ENCODE measurements at places on chromosomes 1 and 21.

DNA sequence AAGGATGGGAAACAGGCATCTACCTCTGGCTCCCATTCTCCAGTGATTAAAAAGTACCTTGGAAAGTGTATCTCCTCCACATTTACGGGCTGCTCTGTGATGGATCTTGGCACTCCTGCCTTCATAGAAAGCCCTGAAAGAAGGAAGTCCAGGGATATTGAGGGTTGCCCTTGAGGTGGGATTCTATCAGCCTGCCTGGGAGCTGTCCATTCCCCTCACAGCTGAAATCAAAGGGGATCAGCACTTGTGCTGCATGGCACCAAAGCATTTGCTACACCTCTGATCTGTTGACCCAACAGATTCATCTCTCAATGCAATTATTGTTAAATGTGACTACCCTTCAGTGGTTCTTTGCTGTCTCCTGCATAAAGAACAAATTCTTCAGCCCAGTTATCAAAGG is 442.0 kb upstream of the RUNX1 start:
- DNase-seq: peak; percentile 50

DNA sequence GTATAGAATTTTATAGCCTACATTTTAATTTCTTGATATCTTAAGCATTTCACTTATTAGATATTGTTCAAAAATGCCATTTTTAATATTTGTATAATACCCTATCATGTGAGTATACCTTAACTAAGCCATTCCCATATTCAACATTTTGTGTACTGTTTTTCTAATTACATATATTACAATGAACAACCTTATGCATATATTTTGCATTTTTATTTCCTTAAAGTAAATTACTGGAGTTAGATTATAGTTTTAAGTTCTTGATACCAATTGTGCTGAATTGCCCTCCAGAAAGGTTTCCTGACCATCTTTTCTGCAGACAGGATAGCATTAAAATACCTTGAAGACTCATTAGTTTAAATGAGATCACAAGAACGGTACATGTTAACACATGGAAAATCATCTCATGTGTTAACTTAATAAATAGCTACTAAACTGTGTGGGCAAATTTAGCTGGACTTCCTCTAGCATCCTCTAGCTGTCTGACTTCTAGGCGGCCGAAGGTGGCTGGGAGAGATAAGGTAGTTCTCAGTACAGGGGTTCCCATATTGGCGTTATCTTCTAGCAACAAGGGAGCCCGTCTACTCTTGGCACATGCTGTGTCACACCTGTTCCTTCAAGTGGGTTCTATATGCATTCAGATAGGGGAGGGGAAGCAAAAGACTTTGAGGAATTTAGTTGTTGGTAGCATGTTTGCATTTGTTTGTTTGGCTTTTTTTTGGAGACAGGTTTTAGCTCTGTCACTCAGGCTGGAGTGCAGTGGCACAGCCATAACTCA is 8.9 kb downstream of the DCLRE1B start:
- no peak for DNase-seq

DNA sequence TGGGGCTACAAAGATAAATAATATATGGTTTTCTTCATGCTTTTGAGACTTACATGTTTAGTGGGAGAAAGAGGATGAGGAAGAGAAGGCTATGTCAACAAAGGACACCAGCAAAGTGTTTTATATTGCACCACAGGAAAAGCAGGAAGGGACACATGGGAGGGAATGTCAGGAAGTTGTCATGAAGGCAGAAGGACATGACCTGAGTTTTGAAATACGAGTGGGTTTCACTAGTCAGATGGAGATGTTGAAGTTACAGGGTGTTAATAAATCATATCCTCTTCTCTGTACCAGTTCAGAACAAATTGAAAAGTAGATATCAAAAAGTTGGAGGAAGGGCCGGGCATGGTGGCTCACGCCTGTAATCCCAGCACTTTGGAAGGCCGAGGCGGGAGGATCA is 18.2 kb upstream of the AGO1 start:
- DNase-seq: no peak

DNA sequence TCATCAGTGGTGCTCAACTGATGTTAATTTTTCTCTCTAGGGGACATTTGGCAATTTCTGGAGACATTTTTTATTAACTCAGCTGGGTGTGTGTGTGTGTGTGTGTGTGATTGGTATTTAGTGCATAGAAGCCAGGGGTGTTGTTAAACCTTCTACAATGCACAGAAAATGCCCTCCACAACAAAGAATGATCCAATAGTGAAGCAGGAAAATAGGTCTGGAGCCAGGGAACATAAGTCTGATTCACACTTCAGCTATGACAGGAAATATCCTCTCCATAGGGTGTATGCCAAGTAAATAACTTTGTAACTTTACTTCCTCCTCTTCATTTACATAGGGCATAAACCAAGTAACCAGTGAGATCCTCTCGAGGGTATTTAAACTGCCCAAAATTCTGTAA is 25.1 kb upstream of the TMEM61 start:
- DNase-seq: peak; percentile 20

- no peak for DNase-seq
Observed at GRCh38 chr1:207840380-207840779, 70.5 kb downstream of the CD34 start.

DNA sequence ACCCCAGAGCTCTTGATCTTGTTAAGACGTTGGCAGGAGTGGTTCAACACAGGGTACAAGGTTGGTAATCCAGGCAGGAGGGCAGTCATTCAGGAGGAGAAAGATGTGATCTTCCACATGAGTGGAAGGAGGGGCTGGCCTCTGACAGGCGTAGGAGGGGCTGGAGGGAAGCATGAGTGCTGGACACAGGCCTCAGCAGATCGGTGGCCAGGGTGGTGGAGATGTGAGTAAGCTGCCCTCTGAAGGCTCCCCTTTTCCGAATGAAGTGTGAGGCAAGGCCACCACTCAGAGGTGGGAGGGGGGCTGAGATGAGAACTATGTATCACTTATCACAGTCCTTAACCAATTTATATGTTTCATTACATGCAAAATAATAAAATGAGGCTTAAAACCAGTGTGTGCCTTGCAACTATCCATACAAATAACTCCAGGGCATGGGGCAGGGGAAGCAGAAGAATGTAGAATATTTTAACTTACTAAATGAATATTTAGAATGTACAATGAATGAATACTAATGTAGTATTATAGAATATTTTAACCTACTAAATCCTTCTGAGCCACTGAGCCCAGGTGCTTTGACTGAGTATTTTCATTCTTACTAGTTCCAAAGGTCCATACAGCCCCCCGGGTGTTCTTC is 103.5 kb upstream of the TLR5 start:
- no peak for DNase-seq

DNA sequence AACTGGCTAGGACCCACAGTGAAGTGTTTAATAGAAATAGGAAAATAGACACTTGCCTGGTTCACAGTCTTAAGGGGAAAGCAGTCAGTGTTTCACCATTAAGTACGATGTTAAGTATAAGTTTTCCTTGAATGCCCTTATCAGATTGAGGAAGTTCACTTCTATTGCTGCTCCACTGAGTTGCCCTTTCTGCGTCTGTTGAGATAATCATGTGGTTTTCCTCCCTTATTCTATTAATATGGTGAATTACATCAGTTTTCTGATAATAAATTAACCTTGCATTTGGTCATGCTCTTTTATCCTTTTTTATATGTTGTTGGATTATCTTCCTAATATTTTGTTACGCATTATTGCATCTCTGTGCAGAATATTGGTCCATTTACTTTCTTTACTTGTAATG is 21.4 kb downstream of the UTS2 start:
- no peak for DNase-seq

DNA sequence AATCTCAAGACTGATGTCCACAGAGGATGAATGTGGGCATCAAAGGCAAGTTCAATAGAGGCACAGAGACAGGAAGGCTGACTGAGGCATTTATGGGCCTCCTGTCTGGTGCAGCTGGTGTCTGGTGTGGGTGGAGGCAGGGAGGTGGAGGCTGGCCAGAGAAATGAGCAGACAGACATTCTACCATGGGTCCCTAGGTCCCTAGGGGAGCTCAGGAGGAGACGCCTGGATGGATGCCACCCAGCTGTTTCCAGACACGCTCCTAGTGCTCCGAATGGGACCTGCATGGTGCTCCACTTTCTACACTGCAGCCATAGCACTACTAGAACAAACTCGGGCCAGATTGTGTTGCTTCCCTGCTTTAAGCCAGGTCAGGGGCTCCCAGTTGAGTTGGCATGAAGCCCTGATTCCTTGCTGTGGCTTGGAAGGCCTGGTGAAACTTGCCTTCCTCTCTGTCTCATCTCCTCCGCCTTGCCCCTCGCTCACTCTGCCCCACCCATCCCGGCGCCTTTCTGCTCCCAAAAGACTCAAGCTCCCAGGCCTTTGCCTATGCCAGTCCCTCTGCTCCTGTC is 25.3 kb downstream of the PADI2 start:
- DNase-seq: no peak

- no peak for DNase-seq
Observed at GRCh38 chr1:63124666-63125191, 197.6 kb upstream of the FOXD3 start.

DNA sequence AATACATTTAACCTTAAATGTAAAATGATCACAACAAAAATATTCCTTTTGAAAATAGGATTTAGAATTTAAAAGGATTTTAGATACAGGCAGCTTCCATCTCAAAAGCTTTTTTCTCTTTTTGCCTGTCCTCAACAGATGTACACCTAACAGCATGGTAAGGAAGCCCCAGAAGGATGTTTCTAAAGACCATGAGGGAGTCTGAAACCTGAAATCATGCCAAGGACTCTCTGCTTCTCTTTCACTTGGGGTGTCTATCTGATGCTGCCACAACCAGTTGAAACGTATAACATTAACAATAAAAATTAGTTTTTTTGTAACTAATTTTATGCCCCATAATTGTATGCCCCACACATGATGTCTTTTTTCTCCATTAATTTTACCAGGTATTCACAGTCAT is 5.4 kb upstream of the ZNF281 start:
- DNase-seq: no peak

- DNase-seq: no peak
Observed at GRCh38 chr1:65469889-65470340, 49.4 kb downstream of the LEPR start.

DNA sequence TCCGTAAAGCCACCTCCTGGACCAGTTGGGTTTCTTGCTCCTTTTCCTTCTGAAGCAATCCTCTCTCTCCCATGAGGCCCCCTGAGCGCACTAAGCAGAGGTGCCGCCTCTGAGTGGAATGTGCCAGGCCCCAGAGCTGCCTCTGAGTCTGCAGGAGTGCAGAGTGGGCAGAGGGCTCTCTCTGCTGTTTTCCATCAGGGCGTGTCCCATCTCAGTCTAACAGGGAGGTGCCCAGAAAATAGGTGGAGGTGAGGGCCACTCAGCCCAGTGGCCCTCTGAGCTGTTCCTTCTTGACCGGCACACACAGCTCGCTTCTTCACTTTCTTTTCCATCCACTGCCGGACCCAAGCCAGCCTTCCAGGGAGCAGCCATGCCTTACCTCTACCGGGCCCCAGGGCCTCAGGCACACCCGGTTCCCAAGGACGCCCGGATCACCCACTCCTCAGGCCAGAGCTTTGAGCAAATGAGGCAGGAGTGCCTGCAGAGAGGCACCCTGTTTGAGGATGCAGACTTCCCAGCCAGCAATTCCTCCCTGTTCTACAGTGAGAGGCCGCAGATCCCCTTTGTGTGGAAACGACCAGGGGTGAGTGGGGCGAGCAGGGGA is at the start of gene CAPN9:
TSS of gene CAPN9 (plus strand) at position 262 of the 604 bp plus-strand sequence. CDS start at position 371, 109 bp downstream.
- DNase-seq: no peak

- peak; percentile 78 for DNase-seq
Observed at GRCh38 chr1:52424231-52424636, 19.8 kb downstream of the PRPF38A start.

DNA sequence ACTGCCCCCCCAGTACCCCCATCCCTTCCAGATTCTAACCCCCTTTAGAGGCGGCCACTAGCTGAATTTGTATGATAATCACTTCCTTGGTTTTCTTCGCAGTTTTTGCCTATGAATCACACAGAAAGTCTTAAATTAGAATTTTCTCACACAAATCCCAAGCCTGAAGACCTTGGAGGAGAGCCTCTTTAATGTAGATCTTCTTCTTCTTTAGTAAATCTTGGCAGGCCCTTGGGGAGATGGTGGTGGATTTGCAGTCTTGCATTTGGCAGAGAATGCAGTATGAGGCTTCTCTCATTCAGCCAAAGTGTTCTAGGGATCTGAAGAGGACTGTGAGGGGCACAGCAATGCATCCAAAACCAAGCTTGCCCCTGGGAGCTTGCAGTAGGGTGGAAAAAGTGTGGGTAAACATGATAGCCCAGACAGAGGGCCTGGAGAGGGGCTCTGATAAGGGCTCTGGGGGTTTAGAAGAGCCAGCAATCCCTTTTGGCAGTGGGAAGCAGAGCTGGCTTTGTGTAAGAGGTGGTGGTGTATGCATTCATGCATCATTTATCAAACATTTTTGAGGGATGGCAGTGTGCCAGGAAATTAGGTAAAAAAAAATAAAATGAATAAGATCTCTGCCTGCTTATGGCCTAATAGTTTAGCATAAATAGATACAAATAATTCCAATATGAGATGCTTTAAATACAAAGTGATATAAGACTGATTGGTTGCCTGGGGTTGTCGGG is 7.7 kb upstream of the CDC42 start:
- DNase-seq: no peak

DNA sequence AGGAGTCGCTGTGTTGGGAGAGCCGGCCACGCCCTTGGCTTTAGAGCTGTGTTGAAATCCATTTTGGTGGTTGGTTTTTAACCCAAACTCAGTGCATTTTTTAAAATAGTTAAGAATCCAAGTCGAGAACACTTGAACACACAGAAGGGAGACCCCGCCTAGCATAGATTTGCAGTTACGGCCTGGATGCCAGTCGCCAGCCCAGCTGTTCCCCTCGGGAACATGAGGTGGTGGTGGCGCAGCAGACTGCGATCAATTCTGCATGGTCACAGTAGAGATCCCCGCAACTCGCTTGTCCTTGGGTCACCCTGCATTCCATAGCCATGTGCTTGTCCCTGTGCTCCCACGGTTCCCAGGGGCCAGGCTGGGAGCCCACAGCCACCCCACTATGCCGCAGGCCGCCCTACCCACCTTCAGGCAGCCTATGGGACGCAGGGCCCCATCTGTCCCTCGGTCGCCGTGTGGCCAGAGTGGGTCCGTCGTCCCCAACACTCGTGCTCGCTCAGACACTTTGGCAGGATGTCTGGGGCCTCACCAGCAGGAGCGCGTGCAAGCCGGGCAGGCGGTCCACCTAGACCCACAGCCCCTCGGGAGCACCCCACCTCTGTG is 4.7 kb downstream of the C1orf35 start:
- no peak for DNase-seq

GRCh38 chr1:43082740-43083139 is 89.3 kb downstream of the EBNA1BP2 start:
- DNase-seq: no peak

DNA sequence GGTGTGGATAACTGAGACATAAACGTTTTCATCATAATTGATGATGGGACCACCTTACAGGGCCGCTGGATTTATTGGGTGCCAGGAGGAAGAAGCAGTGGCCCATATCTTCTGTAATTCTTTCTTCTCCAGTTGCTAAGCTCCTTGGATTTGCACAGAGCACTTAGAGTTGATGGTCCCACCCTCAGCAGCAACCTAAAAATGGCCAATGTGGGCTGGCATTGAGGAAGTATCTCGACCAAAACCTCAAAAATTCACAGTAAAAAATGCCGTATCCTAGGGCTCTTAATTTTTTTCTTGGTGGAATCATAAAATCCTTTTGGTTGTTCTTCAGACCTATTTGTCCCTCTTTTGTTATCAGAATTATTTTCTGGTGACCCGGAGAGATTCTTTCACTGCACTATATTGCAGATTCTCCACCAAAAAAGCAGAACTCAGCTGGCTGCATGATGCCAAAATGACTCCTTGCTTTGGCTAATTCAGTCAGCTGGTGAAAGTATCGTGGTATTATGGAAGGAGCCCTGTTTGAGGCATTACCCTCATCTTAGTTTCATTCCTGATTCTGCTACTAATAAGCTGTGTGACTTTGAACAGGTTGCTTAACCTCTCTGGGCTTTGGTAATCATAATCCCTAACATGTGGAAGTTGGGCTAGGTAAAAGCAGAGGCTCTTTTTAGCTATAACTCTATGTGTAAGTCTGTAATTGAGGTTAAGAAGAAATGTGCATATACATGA is 27.6 kb downstream of the KIRREL1 start:
- DNase-seq: no peak
